ENCODE measurements at places on chromosomes 6 and 20. TPM values are rescaled to one million over a fixed set of nuclear protein-coding genes. Genes with fewer than 3 reads are reported as not detected.

GRCh38 chr20:57342829-57343228, 8.2 kb upstream of the RAE1 start:
- H3K4me1 ChIP-seq, result no peaks in the 10 kb centered on the region
- no peak for DNase-seq
- no peak overlapping the region for H3K27ac ChIP-seq
- no peaks in the 10 kb centered on the region for H3K36me3 ChIP-seq
- H3K4me3 ChIP-seq, result no peak overlapping the region

- peaks cover 19% of the 10 kb centered on the region for H3K4me1 ChIP-seq
- no peak overlapping the region for H3K27ac ChIP-seq
- peaks cover 2% of the 10 kb centered on the region for H3K36me3 ChIP-seq
Measured at GRCh38 chr20:23926944-23927872, 47.7 kb upstream of the CST5 start.

GRCh38 chr6:169145991-169146501, 107.6 kb downstream of the THBS2 start:
- H3K36me3 ChIP-seq, result no peaks in the 10 kb centered on the region
- DNase-seq, result no peak
- H3K4me3 ChIP-seq, result no peak overlapping the region
- H3K27me3 ChIP-seq, result peaks cover 6% of the 10 kb centered on the region
- no peaks in the 10 kb centered on the region for H3K4me1 ChIP-seq

- no peak overlapping the region for H3K4me3 ChIP-seq
- H3K36me3 ChIP-seq, result peaks cover 5% of the 10 kb centered on the region
- peaks cover 15% of the 10 kb centered on the region for H3K4me1 ChIP-seq
- H3K27ac ChIP-seq, result no peak overlapping the region
Measured at GRCh38 chr20:62069741-62070216, 4.1 kb upstream of the TAF4 start.

GRCh38 chr20:47600967-47601547, 99.4 kb downstream of the NCOA3 start:
- H3K36me3 ChIP-seq, result peaks cover 48% of the 10 kb centered on the region
- no peak overlapping the region for H3K27ac ChIP-seq
- DNase-seq, result no peak
- H3K27me3 ChIP-seq, result no peaks in the 10 kb centered on the region

- H3K27me3 ChIP-seq, result no peaks in the 10 kb centered on the region
- no peak overlapping the region for H3K4me3 ChIP-seq
- H3K4me1 ChIP-seq, result peaks cover 6% of the 10 kb centered on the region
- no peak overlapping the region for H3K27ac ChIP-seq
- no peak for DNase-seq
- no peaks in the 10 kb centered on the region for H3K36me3 ChIP-seq
Measured at GRCh38 chr20:8671370-8671961, 397.4 kb upstream of the PLCB4 start.

- no peaks in the 10 kb centered on the region for H3K27me3 ChIP-seq
- no peaks in the 10 kb centered on the region for H3K36me3 ChIP-seq
- H3K27ac ChIP-seq, result no peak overlapping the region
- no peak overlapping the region for H3K4me3 ChIP-seq
Measured at GRCh38 chr20:12399110-12399836, 481.6 kb downstream of the BTBD3 start.

DNA sequence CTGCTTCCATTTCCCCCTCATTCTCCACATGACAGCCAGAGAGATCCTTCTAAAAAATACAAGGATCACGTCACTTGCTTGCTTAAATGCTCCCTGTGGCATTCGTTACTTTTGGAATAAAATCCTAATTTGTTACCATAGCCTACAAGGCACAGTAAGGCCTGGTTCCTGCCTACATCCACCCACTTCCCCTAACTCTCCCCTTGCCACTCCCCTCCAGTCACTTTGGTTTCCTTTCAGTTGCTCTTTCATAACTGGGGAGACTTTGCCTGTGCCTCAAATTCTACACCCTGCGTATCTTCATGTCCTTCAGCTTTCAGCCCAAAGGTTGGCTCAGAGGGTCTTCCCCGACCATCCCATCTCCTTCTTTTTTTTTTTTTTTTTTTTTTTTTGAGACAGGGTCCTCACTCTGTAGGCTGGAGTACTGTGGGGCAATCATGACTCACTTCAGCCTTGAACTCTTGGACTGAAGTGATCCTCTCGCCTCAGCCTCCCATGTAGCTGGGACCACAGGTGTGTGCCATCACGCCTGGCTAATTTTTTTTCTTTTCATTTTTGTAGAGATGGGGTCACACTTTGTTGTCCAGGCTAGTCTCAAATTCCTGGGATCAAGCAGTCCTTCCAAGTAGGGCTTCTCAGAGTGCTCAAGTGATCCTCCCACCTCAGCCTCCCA, 12.5 kb downstream of the ID1 start:
- H3K4me3 ChIP-seq, result no peak overlapping the region
- no peaks in the 10 kb centered on the region for H3K36me3 ChIP-seq
- DNase-seq, result no peak
- peaks cover 6% of the 10 kb centered on the region for H3K4me1 ChIP-seq
- H3K27ac ChIP-seq, result no peak overlapping the region
- no peaks in the 10 kb centered on the region for H3K27me3 ChIP-seq

DNA sequence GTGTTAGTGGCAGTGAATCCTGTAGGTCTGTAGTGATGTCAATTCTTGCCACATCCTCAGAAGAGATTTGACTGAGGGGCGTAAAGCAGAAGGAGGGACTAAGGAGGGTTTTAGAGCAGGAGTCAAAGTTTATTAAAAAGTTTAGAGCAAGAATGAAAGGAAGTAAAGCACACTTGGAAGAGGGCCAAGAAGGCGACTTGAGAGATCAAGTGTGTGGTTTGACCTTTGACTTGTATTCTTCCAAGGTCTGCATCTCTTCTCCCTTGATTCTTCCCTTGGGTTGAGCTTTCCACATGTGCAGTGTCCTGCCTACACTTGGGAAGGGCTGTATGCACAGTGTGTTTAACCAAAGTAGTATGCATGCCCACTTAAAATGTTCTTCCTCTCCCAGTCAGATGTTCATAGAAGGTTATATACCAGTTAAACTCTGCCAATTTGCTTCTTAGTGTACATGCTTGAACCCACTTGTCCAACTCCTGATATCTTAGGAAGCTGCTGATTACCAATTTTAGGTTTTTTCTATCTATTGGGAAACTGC, 627.6 kb downstream of the MMUT start:
- H3K36me3 ChIP-seq, result no peaks in the 10 kb centered on the region
- H3K4me3 ChIP-seq, result no peak overlapping the region
- H3K27ac ChIP-seq, result no peak overlapping the region

DNA sequence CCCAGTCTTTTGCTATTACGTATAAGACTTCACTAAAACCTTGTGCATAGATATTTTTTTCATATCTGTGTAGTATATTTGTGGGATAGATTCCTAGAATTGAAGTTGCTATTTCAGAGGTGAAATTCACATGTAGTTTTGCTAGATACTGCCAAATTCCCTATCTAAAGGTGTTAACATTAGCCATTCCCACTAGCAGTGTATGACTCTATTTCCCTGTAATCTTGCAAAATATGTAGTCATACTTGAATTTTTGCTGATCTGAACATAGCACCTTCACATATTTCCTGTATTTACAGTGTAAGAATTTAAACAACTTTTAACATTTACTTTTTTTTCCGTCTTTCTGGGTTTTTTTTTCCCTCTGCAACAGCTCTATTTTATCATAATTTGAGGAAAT, 24.9 kb downstream of the SENP6 start:
- no peak for DNase-seq
- H3K36me3 ChIP-seq, result peaks cover 14% of the 10 kb centered on the region
- H3K27me3 ChIP-seq, result no peaks in the 10 kb centered on the region
- H3K4me3 ChIP-seq, result no peak overlapping the region
- H3K4me1 ChIP-seq, result peaks cover 6% of the 10 kb centered on the region

DNA sequence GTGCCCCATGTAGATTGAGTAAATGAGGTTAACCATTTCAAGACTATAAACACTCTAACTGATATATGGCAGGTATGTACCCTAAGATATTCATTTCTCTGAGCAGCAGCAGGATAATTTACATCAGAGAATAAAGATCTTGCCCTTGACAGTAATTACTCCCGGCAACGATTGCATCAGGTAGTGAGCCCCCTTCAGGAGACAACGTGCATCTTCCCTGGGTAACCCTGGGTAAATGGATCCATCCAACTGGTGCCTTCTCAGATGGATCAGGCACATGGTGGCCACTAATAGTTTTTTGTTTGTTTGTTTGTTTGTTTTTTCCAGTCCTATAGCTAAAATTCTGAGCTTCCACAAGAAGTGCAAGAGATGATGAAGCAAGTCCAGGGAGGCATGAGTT, 469.4 kb upstream of the SLC35B3 start:
- no peak overlapping the region for H3K27ac ChIP-seq
- no peaks in the 10 kb centered on the region for H3K36me3 ChIP-seq
- DNase-seq, result no peak
- H3K4me1 ChIP-seq, result no peaks in the 10 kb centered on the region
- H3K27me3 ChIP-seq, result peaks cover 12% of the 10 kb centered on the region
- H3K4me3 ChIP-seq, result no peak overlapping the region

GRCh38 chr6:21992178-21992967, 304.5 kb downstream of the PRL start:
- H3K27me3 ChIP-seq, result peaks cover 3% of the 10 kb centered on the region
- H3K4me3 ChIP-seq, result no peak overlapping the region
- DNase-seq, result peak; percentile 3

GRCh38 chr20:50380697-50381040, 129.5 kb upstream of the PTPN1 start:
- no peak for DNase-seq
- H3K4me3 ChIP-seq, result no peak overlapping the region
- H3K27me3 ChIP-seq, result no peaks in the 10 kb centered on the region
- H3K27ac ChIP-seq, result no peak overlapping the region

- H3K4me3 ChIP-seq, result no peak overlapping the region
- H3K27ac ChIP-seq, result no peak overlapping the region
- peaks cover 2% of the 10 kb centered on the region for H3K4me1 ChIP-seq
- DNase-seq, result no peak
- peaks cover 2% of the 10 kb centered on the region for H3K36me3 ChIP-seq
Measured at GRCh38 chr6:166933396-166933795, 23.0 kb downstream of the RNASET2 start.

GRCh38 chr6:34390531-34391472, 1.7 kb downstream of the NUDT3 start:
- H3K27me3 ChIP-seq, result no peaks in the 10 kb centered on the region
- no peak for DNase-seq
- no peak overlapping the region for H3K27ac ChIP-seq
- peaks cover 22% of the 10 kb centered on the region for H3K4me1 ChIP-seq
- H3K36me3 ChIP-seq, result peaks cover 2% of the 10 kb centered on the region
- H3K4me3 ChIP-seq, result no peak overlapping the region

DNA sequence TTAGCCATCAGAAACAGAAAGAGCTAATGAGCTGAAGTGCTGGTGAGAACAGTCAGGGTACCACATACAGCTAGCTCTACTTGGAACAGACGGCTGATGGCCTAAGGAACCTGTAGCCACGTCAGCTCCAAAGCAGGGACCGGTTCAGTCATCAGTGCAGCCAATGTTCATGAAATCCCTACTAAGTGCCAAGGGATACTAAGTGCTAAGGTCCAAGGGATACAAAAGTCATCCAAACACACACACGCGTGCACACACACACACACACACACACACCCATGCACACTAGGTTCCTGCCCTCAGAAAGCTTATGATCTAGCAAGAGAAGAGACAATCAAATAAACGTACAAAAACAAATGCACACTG, 53.6 kb downstream of the MAP3K5 start:
- peaks cover 5% of the 10 kb centered on the region for H3K4me1 ChIP-seq
- H3K27ac ChIP-seq, result no peak overlapping the region
- H3K4me3 ChIP-seq, result no peak overlapping the region
- no peaks in the 10 kb centered on the region for H3K36me3 ChIP-seq

GRCh38 chr6:166955121-166955864, 1.1 kb downstream of the RNASET2 start:
- H3K4me1 ChIP-seq, result peaks cover 70% of the 10 kb centered on the region
- DNase-seq, result peak; percentile 18
- H3K4me3 ChIP-seq, result peak overlapping the region; percentile 83
- peaks cover 23% of the 10 kb centered on the region for H3K36me3 ChIP-seq
- peak overlapping the region; percentile 67 for H3K27ac ChIP-seq

DNA sequence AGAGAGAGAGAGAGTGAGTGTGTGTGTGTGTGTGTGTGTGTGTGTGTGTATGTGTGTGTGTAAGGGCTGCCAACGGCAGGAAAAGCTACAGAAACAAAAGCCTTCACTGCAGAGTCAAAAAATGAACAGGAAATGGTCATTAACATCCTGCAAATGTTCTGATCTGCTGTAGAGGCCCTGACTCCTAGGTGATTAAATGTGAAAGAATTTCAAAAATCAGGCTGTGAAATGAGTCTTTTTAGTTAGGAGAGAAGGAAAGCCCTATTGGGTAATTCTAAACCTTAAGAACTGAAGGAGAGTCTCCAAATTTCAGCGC, 166.5 kb upstream of the MYLIP start:
- H3K27ac ChIP-seq, result peak overlapping the region; percentile 2
- H3K36me3 ChIP-seq, result no peaks in the 10 kb centered on the region
- H3K4me1 ChIP-seq, result peaks cover 12% of the 10 kb centered on the region
- no peak overlapping the region for H3K4me3 ChIP-seq
- no peaks in the 10 kb centered on the region for H3K27me3 ChIP-seq

DNA sequence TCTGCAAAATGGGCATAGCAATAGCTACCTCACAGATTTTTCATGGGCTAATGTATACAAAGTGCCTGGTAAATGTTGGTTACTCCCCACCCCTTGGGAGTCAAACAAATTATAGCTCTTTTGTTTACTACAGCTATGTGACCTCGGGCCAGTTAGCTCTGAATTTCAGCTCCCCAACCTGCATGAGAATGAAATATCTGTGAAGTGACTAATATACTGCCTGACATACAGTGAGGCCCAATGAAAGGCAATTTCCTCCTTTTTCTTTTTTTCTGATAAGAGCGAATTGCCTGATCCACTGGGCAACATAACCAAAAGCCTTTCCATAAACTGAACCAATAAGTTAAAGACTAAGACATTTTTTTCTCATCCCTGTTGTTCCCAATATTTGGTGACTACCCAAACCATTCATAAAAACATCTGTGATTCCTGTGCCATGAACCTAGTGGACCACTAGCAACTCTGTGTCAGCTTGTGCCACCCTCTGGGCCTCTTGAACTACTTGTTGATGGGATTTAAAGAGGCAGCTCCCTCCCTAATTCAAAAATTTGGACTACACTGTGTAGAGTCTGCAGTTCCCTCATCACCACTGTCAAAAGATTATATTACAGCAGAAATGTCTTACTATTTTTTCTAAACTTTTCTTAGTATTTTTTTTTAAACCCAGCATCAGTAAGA, 91.9 kb upstream of the TMEM30A start:
- DNase-seq, result no peak
- H3K4me3 ChIP-seq, result no peak overlapping the region
- H3K4me1 ChIP-seq, result no peaks in the 10 kb centered on the region
- H3K36me3 ChIP-seq, result no peaks in the 10 kb centered on the region
- H3K27ac ChIP-seq, result no peak overlapping the region
- H3K27me3 ChIP-seq, result peaks cover 23% of the 10 kb centered on the region

GRCh38 chr20:58634521-58635278, 16.4 kb upstream of the STX16 start:
- H3K4me3 ChIP-seq, result peak overlapping the region; percentile 59
- H3K27ac ChIP-seq, result peak overlapping the region; percentile 94
- DNase-seq, result peak; percentile 74
- H3K4me1 ChIP-seq, result peaks cover 25% of the 10 kb centered on the region
- H3K36me3 ChIP-seq, result no peaks in the 10 kb centered on the region

- no peak for DNase-seq
- no peaks in the 10 kb centered on the region for H3K36me3 ChIP-seq
- H3K27ac ChIP-seq, result no peak overlapping the region
- no peak overlapping the region for H3K4me3 ChIP-seq
- peaks cover 13% of the 10 kb centered on the region for H3K4me1 ChIP-seq
Measured at GRCh38 chr20:50438986-50439407, 71.2 kb upstream of the PTPN1 start.

Gene PGC
- total RNA-seq, result not detected

Gene NEU1
- total RNA-seq, result 12.4 TPM

Gene PLN
- total RNA-seq, result not detected

Gene ACSS1
- 14.5 TPM for total RNA-seq

Gene MYB
- total RNA-seq, result 37.2 TPM

Gene TMEM74B
- 1.9 TPM for total RNA-seq

Gene TAF4
- 15.2 TPM for total RNA-seq

Measured in activated naive CD8-positive, alpha-beta T cell treated with anti-CD3 and anti-CD28 coated beads for 36 hours (primary cell).